ENCODE measurements at places on chromosomes 11 and 22.

GRCh38 chr11:106228996-106229395 lies 151.5 kb downstream of the AASDHPPT start:
- no peak for DNase-seq

GRCh38 chr22:19918332-19919106 lies 23.1 kb upstream of the COMT start:
- DNase-seq, result no peak

GRCh38 chr11:12523180-12523924 lies 146.0 kb downstream of the PARVA start:
- DNase-seq, result no peak

DNA sequence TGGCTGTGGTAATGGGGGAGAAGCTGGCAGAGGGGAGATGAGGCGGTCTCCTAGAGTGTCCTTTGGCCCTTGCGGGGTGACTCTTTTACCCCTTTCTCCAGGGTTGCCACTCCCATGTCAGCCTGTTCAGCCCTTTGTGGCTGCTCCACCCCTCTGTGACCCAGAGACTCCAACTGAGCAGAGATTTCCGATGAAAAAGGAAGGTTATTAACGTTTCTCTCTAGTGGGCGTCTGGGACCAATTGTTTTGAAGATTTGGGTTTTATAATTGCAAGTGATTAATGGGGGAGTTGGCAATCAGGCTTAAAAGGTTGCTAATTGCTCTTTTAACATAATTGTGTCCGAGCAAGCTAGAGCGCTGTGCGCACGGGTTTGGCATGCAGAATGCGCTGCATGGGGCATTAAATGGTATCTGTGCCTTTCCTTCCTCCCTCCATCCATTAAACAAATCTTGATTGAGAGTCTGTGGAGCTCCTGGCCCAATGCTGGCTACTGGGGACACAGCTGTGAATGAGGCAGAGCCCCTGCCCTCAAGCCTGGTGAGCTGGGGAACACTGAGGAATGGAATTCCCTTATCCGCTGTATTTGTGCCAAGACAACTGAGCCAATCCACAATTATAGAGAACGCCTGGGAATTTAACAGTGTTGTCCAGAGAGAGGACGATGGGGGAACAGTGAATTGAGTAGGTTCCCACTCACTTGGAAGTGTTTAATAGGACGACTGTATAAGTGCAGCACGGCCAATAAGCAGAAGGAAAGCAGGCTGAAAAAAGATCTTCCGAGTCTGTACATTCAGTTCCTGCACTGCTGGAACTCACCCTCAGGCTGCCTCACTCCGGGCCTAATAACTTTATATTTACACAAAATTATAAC lies 295.9 kb downstream of the MIAT start:
- DNase-seq, result no peak

- DNase-seq, result no peak
These were observed 6.2 kb upstream of the FBLN1 start for GRCh38 chr22:45496451-45496941.

GRCh38 chr11:47212938-47213337 lies 1.8 kb upstream of the DDB2 start:
- no peak for DNase-seq

- no peak for DNase-seq
These were observed 15.2 kb upstream of the CARD10 start for GRCh38 chr22:37534445-37534844.

DNA sequence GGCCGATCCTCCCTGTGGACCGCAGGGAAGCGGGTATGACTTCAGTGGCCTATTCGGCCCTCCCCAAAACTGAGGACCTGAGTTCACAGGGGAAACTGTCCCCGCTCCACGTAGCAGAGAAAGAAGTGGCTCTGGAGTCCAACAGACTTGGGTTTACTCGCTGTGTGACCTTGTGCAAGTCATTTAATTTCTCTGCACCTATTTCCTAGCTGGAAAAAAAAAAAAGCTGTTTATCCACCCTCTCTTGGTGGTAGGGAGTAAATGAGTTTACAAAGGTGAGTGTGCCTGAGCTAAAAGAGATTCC lies 2.2 kb downstream of the SPON1 start:
- DNase-seq, result no peak

DNA sequence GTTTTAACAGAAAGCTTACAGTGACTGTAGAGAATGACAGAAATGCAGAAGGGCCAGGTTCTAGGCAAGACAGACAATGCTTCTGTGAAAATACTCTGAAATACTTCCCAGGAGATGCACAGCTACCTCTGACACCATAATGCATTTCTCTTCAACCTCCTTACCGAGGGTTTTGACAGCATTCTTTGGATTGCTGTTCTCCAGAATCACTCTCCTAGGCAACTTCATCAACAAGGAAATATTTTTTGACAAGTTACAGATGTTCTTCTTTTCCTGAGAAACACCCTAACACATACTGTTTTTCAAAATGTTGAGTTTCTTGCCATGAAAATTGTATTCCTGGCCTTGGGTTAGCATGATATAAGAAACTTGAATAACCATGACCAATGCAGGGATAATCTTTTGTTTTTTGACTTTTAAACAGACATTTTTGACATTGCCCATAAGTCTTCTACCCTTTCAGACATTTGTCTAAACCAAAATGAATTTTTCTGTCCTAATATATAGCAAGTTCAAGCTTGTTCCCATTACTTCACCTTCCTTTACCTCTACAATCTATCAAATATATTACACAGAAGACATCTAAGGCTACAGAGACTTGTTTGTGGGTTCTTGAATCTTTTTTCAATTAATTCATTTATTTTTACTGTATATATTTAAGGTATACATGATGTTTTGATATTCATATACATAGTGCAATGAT lies 108.1 kb downstream of the CCDC34 start:
- DNase-seq, result no peak

DNA sequence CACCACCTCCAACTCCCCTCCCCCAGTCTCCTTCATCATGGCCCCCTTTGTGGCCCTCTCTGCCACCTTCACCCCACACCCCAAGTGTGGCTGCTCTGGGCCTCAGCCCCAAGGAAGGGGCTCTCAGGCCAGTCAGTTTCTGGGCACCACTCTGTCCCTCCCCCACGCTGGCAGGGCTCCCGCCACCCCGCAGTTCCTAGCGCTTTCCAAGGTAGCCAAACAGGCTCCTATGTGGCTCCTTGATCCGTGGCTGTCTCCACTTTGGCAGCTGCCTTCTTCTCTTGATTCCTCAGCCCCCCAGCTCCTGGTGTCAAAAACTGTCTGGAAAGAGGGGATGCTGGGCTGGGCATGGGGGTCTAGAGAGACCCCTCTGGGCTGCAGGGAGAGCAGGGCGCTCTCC lies 10.4 kb upstream of the CACNA1I start:
- no peak for DNase-seq

DNA sequence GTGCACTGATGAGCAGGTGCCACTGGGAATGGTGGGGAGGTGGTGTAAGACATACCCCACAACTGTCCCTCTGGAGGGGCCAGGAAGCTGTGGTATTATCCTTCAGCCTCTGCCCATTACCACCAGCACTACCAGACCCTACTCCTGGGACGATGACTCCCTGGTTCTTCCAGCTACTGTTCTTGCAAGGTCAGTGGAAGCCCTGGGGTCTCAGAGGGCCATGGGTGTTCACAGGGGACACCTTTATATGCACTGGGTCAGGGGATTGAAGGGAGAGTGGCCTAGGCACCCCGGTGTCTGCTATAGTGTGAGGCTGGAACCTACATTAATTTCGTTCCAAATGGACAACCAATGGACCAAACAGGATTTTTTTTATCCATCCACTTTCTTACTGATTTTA lies 102.1 kb downstream of the RPS6KA4 start:
- no peak for DNase-seq

DNA sequence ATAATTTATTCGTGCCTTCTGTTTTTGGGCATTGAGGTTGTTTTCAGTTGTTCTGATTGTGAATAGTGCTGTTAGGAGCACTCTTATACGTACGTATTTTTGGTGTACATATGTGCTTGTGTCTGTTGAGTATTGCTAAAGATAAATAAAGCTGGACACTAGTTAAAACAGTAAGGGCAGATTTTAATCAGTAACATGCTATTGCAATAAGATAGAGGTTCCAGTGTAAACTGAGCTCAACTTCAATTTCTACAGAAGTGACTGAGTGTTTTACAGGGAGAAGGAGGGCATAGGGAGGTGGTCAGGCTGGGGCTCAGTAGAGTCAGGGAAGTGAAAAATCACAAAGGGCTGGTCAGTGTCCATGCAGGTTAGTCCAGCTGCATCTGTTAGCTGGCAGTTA lies 76.0 kb upstream of the PARVA start:
- DNase-seq, result no peak

- no peak for DNase-seq
These were observed 1124.3 kb downstream of the BRD1 start for GRCh38 chr22:48703265-48703941.

- no peak for DNase-seq
These were observed 9.5 kb downstream of the PHOX2A start for GRCh38 chr11:72234514-72234830.

GRCh38 chr22:29060251-29060869 lies 1.3 kb downstream of the C22orf31 start:
- no peak for DNase-seq

GRCh38 chr11:102599642-102600261 lies 25.4 kb downstream of the MMP20 start:
- DNase-seq, result no peak

- DNase-seq, result no peak
These were observed 2.1 kb downstream of the UCP3 start for GRCh38 chr11:74006743-74007304.

GRCh38 chr11:1780700-1781592 lies 17.2 kb upstream of the CTSD start:
- no peak for DNase-seq

GRCh38 chr11:43924112-43924855 lies 18.2 kb upstream of the C11orf96 start:
- DNase-seq, result no peak

DNA sequence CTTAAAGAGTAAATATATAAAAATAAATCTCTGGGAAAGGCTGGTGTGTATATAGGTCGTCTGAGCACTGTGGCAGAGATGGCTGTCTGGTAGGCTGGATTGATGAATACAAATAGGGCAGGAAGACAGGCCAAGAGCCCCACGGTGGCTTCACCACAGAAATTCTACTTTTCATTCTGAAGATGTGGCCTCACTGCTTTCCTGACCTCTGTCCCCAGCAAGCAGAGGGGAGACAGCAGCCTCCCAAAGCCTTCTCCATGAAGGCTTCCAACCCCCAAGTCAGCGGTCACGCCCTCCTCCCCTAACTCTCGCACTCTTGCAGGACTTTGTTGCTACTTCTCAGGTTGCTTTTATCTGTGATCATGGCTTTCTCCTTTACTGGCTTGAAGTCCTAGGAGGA lies 10.6 kb upstream of the KCNJ1 start:
- DNase-seq, result no peak

DNA sequence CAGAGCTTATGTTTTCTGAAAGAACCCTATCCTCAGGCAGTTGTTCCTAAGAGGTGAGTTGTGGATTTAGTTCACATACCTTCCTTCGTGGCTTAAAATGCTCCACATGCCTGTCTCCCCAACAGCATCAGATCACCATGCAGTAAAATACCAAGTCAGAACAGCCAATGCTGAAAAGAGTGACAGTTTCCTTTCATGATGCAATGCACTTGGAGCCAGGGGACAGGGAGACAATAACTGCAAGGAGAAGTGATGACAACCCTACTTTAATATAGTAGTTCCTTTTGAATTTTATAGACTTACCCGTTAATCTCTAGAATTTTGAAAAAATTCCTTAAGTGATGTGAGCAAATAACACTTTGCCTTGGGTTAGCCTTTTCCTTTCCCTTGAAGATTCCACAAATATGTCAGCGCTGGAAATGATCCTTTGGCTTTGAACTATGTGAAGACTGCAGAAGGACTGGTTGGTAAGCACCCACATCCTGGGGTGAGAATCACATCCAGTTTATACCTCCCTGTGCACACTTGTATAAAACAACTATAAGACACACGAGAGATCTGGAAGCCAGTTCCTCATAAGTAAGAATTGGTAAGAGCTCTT lies 71.2 kb downstream of the PIWIL4 start:
- no peak for DNase-seq

DNA sequence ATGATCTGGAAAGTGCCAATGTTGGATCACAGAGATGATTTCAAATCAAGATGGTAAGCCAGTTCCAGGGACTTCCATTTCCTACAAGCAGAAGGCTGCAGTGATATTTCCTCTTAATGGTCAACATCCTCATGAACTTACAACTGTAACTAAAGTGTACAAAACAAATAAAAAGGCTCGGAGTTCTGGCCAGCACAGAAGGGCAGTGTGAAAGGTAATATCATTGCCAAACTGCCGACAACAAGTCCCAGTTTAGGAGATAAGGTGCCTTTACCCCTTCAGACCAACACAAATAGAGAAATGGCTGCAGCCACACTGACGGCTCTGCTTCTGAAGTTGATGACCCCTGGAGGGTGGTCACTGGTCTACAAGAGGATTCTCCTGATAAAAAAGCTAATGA lies 91.1 kb downstream of the ETS1 start:
- no peak for DNase-seq
